ENCODE measurements at places on chromosomes 2 and 18.

DNA sequence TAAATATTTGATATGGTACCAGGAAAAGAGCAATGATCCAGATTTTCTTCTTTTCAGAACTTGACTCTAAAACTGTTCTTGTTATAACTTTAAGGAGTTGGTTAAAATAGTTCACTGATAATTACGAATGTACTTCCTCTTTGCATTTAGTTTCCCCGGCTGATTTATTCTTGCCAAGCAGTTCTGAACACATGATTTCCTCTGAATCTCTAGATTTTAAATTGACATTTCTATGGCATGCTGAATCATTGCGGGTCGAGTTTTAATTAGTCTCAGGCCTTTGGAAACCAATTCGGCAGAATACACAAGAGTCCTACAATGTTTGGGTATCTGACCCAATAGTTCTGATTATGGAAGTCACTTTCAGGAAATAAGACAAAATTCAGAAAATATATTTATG is 37.3 kb upstream of the DNAH7 start:
- no peak for DNase-seq

DNA sequence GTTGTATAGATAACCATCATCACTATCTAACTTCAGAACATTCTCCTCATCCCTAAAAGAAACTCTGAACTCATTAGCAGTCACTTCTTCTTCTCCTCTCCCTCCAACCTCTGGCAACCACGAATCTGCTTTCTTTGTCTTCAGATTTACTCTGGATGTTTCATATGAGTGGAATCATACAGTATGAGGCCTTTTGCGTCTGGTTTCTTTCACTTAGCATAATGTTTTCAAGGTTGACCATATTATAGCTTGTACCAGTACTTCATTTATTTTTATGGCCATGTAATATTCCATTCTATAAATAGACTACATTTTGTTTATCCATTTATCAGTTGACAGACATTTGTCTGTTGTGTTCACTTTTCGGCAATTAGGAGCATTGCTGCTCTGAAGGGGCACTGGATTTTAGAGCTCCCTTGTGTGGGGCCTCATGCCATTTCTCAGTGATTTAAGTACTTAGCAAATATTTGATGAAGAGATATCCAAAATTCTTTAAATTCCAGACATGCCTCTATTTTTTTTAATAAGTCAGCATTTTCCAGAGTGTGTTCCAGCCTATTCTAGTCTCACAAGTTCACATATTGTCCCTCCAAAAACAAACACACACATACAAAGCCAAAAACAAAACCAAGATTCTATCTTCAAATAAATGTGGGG is 22.5 kb upstream of the MAP3K20 start:
- no peak for DNase-seq

DNA sequence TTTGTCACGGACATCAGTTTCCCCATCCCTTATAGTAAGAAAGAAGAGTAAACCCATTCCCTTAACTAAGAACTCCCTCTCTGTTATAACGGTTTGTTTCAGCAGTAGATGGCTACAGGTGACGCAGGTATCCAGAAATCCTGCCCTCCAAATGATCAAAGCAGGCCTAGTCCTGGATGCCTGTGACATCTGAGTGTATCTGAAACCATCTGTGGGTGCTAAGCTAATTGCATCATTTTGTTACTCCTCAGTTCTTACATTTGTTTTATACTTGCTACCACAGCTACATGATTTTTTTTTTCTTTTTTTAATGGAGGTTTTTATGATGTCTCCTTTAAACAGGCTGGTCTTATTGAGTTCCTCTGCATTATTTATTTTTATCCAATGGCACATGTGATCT is 55.1 kb downstream of the AAK1 start:
- no peak for DNase-seq

DNA sequence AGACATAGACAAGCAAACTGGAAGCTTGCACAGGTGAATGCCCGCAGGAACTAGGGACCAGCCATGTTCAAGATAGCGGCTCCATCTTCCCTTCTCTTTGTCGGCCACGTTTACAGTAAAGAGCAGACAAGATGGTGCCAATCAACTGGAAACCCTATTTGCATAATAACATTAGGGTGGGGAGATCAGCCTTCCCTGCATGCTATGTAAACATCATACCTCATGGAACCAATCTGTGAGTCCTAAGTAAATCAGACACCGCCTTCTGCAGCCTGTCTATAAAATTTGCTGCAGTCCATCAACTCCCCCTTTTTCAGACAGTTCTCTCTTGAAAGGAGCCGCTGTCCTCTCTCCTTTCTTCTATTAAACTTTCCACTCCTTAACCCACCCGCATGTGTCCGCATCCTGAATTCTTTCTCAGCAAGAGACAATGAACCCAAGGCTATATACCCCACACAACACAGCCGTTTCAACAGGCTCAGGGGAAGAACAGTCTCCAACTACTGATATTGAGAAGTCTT is 384.4 kb downstream of the EIPR1 start:
- no peak for DNase-seq

DNA sequence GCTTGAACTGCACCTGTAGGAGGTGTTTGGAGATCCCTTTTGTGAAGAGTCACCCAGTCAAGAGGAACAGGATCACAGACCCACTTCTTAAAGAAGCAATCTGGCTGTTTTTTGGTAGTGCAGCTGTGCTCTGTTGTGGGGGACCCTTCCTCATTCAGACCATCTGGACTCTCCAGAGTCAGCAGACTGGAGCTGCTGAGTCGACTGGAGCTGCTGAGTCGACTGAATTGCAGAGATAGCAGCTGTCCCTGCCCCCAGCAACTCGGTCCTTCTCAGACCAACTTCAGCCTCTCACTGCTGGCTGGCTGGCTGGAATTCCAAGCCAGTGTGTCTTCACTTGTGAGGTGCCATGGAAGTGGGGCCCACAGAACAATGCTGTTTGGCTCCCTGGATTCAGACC is 56.8 kb downstream of the GTF3C3 start:
- DNase-seq: no peak

- DNase-seq: no peak
Measured at GRCh38 chr2:144443837-144444817, 75.8 kb downstream of the ZEB2 start.

- no peak for DNase-seq
Measured at GRCh38 chr2:240133401-240133800, 2.7 kb downstream of the COPS9 start.

GRCh38 chr2:23660237-23660636 is 266.7 kb downstream of the ATAD2B start:
- no peak for DNase-seq

GRCh38 chr18:11946756-11947155 is 34.6 kb upstream of the IMPA2 start:
- DNase-seq: no peak

DNA sequence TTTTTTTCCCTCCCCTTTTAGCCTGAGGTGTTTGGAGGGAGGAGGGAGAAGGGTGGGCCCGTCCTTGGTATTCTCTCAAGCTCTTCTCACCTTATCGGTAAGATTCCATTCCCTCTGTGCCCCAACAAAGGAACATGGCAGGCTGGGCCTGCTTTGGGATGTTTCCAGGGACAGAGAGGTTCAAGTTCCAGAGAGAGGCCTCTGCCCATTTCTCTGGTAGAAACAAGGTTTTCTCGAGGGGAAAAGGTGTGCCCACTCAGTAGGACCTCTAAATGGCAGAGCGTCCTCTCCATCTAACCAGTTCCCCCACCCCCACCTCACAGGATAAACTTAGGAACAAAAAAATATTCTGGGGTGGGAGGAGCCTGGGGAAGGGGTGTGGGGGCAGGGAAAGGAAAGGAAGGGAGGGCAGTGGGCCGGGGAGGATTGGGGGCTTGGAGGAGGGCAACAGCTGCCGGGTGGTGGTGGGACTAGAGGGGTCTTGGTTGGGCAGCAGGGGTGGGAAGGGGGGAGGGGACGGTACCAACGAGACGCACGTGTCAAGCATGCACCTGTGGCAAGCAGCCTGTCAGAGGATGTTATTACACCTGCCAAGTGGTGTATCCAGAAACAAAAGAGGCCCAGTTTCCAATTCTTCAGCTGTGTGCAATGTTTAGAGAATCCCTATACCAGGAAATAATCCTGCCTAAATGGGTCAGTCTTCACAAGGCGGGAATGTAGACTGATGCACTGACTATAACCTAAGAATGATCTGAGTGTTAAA is 2.1 kb downstream of the PCBP1 start:
- no peak for DNase-seq

DNA sequence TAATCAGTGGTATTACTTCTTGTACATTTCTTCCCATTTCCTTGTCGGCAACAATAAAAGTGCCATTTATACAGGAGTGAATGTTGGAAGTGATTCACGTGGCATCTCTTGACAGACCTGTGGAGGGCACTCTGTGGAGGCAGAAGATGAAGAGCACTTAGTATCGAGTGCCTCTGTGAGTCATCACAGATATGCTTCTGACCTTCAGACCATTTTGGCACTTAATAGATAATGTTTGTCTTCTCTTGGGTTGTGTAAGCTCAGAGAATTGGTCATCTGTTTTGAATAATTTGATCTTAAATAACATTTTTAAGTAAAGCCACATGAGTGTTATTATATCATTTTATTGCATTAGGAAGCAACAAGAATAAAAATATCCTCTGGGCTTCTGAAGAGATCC is 305.5 kb downstream of the PTPRM start:
- DNase-seq: peak; percentile 84

DNA sequence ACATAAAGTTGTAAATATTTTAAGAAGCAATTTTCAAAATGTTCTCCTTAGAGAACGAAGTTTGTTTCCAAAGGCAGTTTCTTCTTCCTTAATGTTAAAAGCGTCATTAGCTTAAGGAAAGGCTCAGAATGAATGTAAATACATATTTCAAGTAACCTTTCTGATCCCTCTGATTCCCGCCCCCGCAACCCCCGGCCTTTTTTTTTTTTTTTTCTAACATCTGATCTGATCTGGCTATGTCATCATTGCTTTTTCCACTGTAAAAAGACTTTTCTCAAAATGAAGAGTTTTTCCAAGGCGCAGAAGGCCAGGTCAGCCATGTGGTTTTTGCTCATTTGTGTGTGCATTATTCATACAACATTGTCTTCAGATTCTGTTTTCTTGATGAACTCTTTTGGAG is 57.1 kb upstream of the MEIS1 start:
- DNase-seq: no peak

GRCh38 chr2:168583064-168583709 is 127.1 kb downstream of the CERS6 start:
- DNase-seq: no peak

DNA sequence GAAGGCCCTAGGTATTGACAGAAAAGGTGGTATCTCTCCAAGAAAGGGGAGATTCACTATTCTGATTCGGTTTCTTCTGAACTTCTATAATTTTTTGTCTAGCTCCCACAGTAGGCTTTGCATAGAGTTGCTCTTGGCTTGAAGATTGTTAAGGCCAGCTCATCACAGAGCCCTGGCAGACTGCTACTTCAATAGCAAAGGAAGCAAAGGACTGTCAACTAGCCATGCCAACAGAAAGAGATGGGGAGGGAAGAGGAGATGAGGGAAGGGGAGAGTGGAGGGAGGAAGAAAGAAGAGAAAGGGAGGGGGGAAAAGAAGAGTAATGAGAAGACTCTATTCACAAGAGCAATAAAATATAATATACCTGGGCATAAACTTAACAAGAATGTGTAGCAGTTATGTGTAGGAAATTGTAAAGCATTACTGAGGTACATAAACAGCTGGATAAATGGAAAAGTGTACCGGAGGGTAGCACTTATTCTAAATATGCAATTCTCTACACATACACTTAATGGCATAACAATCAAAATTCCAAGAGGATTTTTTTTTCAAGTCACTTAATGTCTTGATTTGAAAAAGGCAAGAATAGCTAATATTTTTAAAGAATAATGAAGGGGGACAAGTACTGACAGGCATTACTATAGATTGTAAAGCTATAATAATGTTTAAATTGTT is 102.5 kb downstream of the LOXHD1 start:
- no peak for DNase-seq

DNA sequence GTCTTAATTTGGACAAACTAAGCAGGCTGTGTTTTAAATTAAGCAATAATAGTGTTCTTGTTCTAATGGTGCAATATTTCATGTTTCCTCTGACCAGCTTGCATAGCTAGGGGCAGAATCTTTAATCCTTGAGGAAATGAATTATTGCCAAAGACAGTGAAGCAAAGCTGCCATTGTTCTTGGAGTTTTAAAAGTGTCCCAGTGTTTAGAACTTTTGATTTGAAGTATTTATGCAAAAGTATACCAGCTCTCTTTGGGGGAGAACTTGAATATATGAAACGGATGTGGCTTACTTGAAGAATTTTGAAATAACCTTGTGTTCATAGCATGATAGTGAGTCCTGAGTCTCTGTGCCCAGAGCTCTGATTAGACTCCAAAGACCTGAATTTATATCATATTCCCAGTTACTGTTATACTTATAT is 33.4 kb downstream of the ITGA6 start:
- DNase-seq: no peak

DNA sequence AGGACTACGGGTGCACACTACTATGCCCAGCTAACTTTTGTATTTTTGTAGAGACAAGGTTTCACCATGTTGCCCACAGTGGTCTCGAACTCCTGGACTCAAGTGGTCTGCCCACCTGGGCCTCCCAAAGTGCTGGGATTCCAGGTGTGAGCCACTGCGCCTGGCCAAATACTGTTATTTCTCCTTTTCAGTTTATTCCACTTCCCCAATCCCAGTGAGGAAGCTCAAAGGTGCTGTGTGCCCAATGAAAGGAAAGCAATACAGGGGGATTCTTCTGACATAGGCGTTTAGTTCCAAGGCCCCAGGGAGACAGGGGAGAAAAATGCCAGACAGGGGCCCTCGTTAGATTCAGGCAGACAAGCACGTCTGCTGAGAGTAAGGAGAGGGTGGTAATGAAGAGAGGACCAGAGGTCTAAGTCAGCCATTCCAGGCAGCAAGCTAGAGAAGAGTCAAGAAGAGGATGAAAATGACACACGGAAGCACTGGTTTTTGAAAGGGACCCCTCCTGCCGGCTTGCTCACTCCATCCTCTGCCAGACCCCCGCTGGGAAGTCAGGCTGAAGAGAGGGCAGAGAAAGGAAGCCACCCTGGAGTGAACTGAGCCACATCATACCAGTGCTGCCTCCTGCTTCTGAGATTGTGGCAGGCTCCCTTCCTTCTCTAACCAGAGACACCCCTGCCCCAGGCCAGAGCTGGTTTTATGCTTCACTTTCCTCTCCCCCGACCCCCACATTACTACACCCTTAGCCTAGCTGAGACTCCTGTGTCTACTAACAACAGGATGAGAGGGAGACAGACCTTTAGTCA is 6.7 kb downstream of the INO80C start:
- DNase-seq: no peak

GRCh38 chr18:48777026-48777743 is 173.6 kb downstream of the SMAD7 start:
- peak; percentile 69 for DNase-seq

Measured in large intestine (tissue), 12 donors.